Kidney (tissue), 22 donors: ENCODE measurements at places on chromosomes 7 and 10. TPM values are rescaled to one million over a fixed set of nuclear protein-coding genes. Genes with fewer than 3 reads are reported as not detected.

DNA sequence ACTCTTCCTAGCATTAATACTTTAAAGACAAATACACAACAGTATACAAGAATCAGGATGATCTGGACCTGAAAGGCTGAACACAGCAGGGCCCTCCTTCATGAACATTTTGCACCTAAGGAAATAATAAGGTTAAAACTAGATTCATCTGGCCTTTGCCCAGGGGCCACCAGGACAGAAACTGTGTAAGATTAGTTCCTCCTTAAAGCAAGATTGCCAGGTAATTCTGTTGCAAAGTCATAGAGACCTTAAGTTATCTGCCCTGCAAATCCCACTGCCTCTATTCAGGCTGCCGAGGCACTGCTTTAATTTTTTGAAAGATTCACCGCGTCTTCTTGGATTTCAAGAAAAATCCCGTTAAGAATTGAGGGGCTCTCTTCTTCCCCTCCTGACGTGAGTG lies 1.6 kb upstream of the KIAA1217 start:
- no peak for DNase-seq

- no peak for DNase-seq
Observed at GRCh38 chr10:103445767-103446567, 6.2 kb downstream of the CALHM2 start.

The MYL7 gene
- total RNA-seq: not detected

DNA sequence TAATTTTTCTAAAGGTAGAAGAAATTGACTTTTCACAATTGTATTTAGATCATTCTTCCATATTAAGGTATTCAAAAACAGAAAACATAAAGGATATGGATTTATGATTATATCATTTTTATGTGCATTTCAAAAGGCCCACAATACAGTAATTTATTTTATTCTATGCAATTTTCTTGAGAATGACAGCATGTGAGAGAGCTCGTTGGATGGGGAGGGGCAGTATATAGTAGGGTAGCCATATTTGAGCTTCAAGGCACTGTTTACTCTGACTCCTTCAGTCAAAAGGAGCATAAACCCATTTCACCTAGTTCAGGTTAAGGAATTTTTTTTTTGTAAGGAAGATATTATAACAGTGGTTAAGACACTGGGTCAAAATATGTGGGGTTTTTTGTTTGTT lies 140.8 kb upstream of the KAT6B start:
- no peak for DNase-seq

GRCh38 chr7:29848941-29849340 lies 42.6 kb downstream of the WIPF3 start:
- no peak for DNase-seq

GRCh38 chr7:43625453-43625852 lies 42.5 kb downstream of the STK17A start:
- DNase-seq: no peak

The ICA1 gene
- 41.8 TPM for total RNA-seq

DNA sequence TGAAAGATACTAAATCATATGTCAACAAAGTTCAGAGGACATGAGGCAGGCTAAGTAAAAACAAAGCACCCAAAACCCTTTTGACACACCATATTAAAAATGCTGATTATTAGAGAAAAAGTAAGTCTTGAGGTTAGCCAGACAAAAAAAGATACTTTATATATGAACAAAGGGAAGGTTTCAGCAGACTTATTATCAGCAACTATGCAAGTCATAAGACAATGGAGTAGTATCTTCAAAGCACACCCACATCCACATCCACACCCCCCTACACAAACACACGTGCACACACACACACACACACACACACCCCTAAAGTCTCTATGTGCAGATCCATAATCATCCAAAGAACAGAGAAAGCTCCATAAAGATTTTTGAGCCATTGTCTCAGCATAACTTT lies 1373.9 kb upstream of the CELF2 start:
- no peak for DNase-seq

GRCh38 chr10:75672111-75672671 lies 240.8 kb downstream of the LRMDA start:
- no peak for DNase-seq

The CFAP46 gene
- total RNA-seq: 8.3 TPM

The MEOX2 gene
- 1.2 TPM for total RNA-seq

- peak; percentile 9 for DNase-seq
Observed at GRCh38 chr10:86085136-86085535, 281.5 kb downstream of the GRID1 start.

GRCh38 chr10:132559538-132559937 lies 22.0 kb downstream of the INPP5A start:
- DNase-seq: no peak

DNA sequence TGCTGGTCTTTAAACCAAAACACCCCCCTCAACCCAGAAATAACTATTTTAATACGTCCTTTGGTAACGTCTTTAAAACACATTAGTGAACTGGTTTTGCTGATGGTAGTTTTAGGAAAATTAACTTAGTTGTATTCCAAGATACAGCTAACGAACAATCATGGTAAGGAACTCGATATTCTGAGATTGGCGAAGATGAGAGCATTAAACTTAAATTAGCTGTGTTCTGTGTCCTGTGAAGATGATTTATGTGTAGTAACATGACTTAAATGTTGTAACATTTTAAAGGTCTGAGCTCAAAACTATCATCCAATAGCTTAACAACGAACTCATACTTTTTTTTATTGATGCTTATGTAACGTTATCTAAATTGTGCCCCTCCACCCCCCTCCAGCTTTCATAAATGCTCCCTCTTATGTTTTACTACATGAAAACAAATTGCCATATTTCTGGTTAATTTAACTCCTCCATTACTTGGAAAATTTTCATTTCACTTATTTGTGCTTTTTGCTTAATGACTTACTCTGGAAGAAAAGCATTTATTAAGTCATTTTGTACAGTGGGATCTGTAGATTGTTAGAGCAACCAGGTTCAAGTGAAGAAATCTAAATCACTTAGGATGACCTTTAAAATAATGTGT lies 1.7 kb downstream of the SDK1 start:
- no peak for DNase-seq

The FAM131B gene
- total RNA-seq: 0.82 TPM

DNA sequence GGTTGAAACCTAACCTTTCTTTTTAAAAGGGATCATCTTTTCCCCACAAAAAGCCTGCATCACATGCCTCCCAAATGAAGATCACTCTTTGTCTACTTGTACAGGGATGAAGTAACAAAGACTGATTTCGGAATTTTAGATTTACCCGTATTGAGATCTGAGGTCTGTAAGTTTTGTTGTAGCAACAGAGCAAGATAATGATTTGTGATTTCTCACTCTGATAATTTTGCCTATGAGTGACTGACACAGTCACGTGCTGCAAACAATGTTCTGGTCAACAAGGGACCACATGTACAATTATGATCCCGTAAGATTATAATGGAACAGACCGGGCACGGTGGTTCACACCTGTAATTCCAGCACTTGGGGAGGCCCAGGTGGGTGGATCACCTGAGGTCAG lies 31.3 kb downstream of the ARL5B start:
- no peak for DNase-seq

DNA sequence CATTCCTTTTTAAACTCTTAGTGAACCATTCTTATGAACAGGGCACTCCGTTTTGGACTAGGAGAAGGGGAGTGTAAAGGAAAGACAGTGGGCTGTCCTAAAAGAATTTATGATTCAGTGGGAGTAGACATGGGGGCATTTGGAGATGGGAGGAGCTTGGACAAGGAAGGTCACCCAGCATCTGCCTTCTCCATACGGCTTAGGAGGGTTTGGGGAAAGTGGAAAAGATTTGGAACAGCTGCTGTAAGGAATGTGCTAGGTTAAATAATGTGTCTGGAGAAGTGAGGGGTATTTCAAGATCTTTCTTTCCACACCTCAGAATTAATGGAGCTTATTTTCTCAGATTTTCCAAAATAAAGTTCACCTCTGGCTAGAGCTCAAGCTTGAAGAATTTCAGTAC lies 24.0 kb downstream of the SLC35G1 start:
- DNase-seq: peak; percentile 67

GRCh38 chr10:109706026-109706560 lies 217.2 kb downstream of the XPNPEP1 start:
- no peak for DNase-seq

DNA sequence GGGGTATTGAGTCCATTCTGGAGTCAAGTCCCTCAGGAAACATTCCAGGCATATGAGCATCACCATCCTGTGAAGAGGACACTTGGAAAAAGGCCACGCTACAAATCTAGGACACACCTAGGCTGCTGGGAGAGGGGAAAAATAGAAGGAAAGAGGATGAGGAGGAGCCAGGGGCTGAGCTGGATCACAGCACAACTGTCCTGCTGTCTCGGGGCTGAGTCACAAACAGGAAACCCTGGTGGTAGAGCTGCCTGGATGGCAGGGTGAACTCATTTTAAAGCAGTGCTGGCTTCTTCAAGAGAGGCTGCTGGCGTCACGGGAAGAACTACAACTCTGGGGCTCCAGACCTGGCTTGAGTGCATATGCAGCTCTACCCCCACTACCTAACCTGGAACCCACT lies 151.5 kb downstream of the RNF216 start:
- no peak for DNase-seq

The SLK gene
- 45.5 TPM for total RNA-seq

DNA sequence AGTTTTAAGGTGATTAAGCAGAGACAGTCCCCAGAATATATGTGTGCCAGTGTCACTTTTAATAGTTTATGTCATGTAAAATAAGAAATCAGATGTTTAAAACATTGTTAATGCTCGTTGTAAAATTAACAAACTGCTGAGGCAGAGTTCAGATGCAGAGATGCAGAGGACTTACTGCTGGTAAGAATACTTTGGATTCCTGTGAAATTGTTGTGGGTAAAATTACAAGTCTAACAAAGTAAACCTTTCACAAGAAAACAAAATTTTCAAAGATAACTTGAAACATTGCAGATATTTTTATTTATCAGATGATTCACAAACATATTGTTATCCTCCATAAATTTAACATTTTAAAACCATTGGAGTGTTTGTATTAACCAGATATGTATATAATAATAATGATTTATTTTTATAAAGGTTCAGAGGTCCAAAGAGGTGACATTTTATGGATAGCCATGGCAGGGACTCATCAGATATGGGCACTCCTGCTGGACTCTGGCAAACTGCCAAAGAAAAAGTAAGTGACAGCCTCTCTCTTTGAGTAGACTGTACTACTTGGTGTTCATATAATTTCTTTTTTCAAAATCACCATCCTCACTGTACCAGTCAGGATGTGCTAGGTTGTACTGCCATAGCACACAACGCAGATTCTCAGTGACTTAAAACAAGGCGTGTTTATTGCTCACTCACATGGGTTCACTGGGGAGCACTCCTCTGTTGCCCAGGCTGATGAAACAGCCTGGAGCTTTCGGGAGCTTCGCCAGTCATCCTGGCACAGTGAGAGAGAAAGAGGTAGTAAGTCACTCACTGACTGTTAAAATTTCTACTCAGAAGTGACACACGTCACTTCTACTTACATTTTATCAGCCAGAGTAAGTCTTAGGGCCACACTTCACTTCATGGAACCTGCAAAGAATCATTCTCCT lies 43.5 kb downstream of the NHLRC2 start:
- DNase-seq: no peak

DNA sequence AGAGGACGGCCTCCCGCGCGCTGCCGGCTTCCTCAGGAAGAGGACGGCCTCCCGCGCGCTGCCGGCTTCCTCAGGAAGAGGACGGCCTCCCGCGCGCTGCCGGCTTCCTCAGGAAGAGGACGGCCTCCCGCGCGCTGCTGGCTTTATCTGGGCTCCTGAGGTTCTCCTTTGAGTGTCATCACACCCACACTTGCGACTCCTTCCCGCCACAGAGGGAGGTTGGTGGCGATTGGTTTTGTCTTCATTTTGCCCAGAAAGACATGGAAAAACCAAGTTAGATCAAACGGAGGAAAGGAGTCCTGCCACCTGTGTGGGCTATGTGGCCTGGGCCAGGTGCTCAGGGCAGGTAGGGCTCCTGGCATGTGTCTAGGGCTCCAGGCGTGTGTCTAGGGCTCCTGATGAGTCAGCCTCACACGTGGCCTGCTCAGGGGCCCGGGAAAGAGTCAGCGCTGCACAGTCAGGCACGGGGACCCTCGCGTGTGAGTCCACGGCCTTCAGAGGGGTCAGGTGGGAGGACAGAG lies 138.0 kb downstream of the VIPR2 start:
- no peak for DNase-seq

DNA sequence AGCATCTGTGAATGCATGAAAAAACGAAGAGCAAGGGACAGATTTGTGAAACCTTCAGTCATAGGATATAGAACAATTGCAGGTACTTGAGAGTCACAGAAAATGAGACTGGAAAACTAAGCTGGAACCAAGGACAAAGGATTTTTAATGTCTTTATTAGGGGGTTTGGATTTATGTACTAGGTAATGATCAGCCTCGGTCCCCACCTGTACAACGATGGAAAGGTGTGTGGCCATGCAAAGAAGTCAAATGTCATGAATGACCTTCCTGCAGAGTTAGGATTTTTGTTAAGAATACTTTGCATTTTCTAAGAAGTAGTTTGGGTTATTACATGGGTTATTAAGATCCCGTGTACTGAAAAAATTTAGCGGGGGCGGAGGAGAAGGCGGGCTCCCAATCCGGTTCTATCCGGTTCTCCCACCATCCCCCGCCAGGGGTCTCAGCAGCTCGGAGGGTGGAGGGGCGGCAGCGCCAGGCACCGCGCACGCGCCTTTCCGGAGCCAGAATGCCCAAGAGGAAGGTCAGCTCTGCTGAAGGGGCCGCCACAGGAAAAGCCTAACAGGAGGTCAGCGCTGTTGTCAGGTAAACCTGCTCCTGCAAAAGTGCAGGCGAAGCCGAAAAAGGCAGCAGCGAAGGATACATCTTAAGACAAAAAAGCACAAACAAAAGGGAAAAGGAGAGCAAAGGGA lies 327.5 kb upstream of the PLXDC2 start:
- DNase-seq: peak; percentile 77

GRCh38 chr7:17123020-17123419 lies 175.4 kb upstream of the AHR start:
- no peak for DNase-seq

The ZNF503 gene
- total RNA-seq: 34.7 TPM

The A1CF gene
- total RNA-seq: 3.7 TPM

DNA sequence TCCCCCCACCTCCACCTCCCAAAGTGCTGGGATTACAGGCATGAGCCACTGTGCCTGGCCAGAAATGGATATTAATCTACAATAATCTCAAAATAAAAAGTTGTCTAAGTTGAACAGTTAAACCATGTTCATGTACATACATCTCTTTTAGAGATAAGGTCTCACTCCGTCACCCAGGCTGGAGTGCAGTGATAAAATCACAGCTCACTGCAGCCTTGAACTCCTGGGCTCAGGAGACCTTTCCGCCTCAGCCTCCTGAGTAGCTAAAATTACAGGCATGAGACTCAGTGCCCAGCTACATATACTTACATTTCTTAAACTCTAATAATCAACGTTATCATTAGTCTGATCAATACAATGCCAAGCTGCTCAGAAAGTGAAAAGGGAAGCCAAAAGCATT lies 36.2 kb downstream of the VSTM4 start:
- DNase-seq: no peak
